Heart right ventricle (tissue), 16 donors: ENCODE measurements at places on chromosomes 4 and X. TPM values are rescaled to one million over a fixed set of nuclear protein-coding genes. Genes with fewer than 3 reads are reported as not detected.

GRCh38 chr4:6424425-6424824 is 48.0 kb downstream of the PPP2R2C start:
- no peak for DNase-seq

DNA sequence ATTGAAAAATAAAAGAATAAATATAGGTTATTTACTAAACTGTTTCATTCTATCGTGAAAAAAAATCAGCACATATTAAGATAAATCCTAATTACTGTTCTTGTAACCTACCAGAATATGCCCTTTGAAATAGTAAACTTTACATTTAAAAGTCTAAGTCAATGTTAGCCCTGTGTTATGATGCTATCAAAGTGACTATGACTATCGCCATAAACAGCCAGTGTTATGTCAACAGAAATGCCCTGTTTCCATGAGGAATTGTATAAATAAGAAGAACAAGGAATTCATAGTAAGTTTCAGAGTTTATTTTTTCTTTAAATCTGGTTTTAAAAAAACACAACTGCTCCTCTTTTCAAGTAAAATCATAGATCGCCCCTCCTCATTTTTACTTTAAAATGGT is 11.4 kb downstream of the NR3C2 start:
- DNase-seq = no peak

- no peak for DNase-seq
These were observed 21.6 kb upstream of the PDCL2 start for GRCh38 chr4:55613621-55614020.

DNA sequence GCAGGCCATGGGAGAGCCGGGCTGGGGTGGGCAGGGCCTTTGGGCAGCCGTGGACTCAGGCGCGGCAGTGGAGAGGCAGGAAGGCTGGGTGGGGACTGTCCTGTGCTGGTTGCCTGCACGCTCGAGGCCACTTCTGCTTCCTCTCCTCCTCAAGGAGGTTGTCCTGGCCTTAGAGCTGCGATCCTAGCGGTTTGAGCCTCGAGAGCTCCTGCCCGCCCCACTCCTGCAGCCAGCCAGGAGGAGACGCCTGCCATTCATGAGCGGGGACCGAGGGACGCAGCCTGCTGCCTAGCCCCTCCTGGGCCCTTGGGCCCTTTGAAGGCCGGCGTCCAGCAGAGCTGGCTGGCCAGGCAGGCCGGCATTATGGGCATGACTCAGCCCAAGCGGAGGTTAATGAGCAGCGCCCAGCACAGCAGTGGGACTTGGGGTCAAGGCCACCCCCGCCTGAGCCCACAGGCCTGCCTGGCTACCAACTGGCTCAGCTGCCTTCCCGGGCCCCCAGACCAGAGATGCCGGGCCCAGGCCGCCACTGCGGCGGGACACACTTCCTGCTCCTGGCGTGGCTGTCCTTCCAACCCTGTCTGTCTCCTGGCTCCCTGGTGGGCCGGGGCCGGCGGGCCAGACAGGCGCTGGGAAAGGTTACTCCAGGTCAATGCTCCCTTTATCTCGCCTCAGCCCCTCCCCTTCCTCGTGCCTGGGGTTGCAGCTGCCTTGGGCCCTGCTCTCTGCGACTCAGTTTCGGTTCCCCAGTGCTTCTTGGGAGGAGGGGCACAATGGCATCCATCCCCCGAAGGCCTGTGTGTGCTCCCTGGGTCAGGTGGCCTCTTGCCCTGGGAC is 1.8 kb downstream of the ABCD1 start:
- DNase-seq = peak; percentile 62

DNA sequence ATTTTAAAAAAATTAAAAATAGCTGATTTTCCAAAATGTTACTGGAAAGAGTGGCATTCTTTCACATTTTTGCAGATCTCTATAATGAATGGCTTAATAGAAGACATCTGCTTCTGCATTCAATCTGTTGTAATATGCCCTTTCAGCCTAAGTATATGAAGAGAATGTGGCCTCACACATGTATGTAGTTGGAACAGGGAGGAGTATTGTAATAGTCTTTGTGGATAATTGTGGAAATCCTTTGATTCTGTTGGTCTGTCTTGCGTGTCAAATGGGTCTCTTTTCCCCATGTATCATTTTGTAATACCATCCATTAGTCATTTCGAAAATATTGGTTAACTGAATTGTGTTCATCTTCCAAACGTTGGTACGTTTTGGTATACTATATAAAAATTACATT is 11.6 kb downstream of the TXLNG start:
- no peak for DNase-seq

DNA sequence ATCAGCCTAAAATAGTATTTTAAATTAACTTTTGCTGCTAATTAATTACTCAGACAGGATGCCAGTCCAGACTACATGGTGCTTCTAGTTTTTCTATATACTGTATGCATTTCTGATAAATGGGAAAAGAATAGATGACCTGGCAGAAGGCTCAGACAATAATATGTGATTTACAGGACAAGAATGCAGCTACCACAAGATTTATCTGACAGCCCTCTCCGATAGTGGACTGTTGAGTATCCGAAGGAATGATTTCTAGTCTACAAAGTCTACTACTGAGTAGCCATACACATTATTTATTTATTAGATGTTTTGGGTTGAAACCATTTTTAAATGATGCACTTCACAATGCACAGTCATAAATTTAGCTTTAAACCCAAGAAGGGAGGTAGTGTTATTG is 212.8 kb downstream of the MAB21L2 start:
- DNase-seq = no peak

DNA sequence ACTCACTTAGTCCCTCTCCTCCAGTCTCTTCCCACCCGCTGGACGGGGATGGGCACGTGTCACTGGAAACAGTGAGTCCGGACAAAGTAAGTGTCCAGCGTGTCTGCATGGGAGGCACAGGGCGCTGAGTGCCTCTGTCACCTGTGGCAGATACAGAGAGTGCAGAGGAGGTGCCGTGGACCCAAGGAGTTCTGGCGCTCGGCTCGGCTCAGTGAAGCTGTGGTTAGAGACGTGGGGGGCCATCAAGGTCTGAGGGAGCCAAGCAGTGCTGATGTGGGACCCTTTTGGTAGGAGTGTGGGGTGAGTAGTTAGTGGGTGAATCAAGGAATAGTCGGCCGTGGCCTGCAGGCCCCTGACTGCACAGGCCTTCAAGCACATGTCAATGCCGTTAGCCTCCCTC is 40.1 kb upstream of the MSANTD1 start:
- DNase-seq = no peak

DNA sequence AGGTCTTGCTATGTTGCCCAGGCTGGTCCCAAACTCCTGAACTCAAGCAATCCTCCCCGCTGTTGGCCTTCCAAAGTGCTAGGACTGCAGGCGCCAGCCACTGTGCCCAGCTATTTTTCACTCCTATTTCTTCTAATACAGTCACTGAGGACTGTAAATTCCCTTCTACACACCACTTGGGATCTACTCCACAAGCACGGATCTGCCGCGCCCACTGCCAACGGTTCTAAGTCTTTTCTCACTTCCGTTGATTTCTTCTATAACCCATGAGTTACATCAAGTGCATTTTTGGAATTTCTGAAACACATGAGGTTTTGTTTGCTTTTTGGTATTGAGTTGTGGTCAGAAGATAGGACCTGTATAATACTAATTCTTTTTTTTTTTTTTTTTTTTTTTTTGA is 48.6 kb downstream of the FAM53A start:
- no peak for DNase-seq

GRCh38 chr4:55500072-55500471 is 46.6 kb downstream of the CLOCK start:
- DNase-seq = no peak

The MAGEA11 gene
- not detected for polyA plus RNA-seq

The PITX2 gene
- polyA plus RNA-seq = 0.04 TPM

The DOCK11 gene
- polyA plus RNA-seq = 3.0 TPM
